SK-N-SH (cell line): ENCODE measurements at places on chromosomes 11 and 22.

GRCh38 chr11:112689851-112690250 is 271.4 kb upstream of the NCAM1 start:
- no peak for DNase-seq

- DNase-seq, result no peak
Observed at GRCh38 chr11:2807801-2808241, 77.8 kb downstream of the CDKN1C start.

- DNase-seq, result no peak
Observed at GRCh38 chr11:32259641-32260081, 168.8 kb downstream of the RCN1 start.

GRCh38 chr11:105491394-105491793 is 118.5 kb upstream of the GRIA4 start:
- DNase-seq, result no peak

GRCh38 chr11:120899720-120900119 is 124.2 kb upstream of the TBCEL start:
- no peak for DNase-seq
